Vagina (tissue), 2 donors: ENCODE measurements at places on chromosomes 3 and 15. TPM values are rescaled to one million over a fixed set of nuclear protein-coding genes. Genes with fewer than 3 reads are reported as not detected.

- no peak for DNase-seq
These were observed 651 bp downstream of the MTMR14 start for GRCh38 chr3:9649791-9650521.

DNA sequence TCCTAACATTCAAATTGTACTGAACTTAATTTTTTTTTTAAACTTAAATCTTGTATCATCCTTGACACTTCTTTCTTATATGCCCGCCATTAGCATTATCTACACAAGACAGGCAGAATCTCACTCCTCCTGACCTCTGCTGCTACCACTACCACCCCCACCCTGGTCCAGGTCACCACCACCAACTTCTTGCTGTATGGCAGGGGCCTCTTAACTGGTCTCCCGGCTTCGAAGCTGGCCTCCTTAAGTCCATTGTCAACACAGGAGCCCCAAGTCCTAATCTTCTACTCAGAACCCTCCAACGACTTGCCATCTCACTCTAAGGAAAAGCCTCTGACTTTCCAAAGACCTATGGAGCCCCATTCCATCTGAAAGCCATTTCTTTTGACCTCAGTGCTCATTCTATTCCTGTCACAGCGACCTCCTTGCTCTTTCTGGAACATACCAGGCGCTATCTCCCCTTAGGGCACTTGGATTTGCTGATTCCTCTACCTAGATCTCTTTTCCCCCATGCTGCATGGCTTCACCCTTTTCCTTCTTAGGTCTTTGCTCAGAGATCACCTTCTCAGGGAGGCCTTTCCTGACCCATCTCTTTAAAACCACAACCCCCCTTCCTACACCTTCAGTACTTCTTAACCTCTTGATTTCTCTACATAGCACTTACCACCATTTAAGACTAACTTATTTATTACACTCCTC is 2.6 kb downstream of the PRC1 start:
- no peak for DNase-seq

- peak; percentile 64 for DNase-seq
These were observed 69.5 kb upstream of the ETV5 start for GRCh38 chr3:186178412-186178811.

FAM81A gene
- 0.49 TPM for total RNA-seq

DNA sequence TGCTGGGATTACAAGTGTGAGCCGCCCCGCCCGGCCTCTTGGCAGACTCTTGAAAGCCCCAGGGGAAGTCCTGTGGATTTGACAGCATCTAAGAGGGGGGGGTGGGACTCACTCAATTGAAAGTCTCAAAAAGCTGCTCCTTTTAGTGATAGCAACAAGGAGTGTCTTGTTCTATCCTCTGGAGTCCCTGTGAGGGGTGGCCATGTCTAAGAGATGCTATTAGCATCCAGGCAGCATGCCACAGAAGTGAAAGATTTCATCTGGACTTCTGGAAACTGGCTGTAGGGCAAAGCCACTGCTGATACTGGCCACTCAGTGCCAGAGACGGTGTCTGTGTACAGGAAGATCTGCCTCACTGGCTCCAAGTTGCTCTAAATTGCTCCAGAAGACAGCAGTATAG is 74.0 kb downstream of the DHX36 start:
- no peak for DNase-seq
